Dorsolateral prefrontal cortex (tissue), 122 donors: ENCODE measurements at places on chromosomes 2 and 18. TPM values are rescaled to one million over a fixed set of nuclear protein-coding genes. Genes with fewer than 3 reads are reported as not detected.

Gene ZNF892
- total RNA-seq: 11.3 TPM

Gene PLEK
- total RNA-seq: 5.1 TPM

Gene SLC9A4
- 0.36 TPM for total RNA-seq

Gene CAD
- 33.6 TPM for total RNA-seq

Gene CCDC68
- total RNA-seq: 6.3 TPM

DNA sequence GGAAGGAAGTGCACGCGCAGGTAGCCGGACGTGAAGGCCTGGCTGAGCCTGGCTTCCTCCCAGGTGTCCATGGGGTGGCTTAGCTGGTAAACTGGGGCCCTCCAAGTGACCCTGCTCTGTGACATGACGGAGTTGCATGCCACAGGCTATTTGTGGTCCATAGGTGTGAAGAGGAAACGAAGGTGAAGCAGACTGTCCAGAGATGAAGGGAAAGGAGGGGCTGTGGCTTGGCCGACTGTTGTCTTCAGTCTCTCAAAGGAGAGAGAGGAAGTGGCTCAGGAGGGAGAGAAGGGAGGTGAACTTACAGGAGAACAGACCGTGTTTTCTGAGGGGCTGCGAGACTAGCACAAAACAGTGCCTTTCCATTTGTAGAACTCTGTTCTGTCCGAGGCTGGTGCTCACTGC is 19.3 kb downstream of the INPP5D start:
- DNase-seq: no peak

DNA sequence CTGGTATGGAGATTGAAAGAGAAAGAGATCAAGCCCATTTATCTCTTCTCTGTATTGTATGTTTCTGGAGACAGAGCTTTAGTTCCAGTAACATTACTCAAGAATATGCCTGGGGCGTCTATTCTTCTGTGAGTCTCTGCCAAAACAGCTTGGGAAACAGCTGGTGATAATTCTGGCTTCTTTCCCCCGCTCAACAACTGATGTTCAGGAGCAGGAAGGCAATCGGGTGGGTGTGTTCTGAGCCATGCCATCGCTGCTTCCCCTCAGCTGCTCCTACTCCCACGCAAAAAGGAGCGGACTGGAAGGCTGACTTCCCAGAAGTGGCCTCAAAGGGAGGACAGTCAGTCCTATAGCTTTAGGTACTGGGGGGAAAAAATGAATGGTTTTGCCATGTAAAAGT is 695.1 kb downstream of the PLCL1 start:
- DNase-seq: peak; percentile 52

DNA sequence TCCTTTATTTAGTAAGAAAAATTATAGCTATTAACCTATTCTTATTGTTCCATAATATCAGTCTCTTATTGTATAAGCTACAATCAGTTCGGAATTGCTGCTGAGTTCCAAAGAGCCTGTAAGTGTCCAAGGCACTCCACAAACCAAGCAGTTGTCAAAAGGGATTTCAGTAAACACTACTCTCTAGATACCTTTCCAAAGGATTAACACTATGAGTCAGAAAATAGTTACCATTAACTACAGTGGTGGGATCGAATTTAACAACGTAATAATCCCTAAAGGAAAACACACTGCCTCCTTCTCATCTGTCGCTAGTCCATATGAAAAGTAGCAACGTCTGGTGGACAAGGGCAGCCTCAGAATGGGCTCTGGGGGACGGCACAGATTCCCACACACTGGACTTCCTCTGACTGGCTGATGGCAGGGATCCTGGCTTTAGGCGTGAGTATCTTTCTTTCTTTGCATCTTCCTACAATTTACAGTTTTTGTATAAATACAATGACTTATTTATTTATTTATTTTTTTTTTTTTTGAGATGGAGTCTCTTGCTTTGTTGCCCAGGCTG is 8.8 kb downstream of the TGFBRAP1 start:
- DNase-seq: no peak

- DNase-seq: no peak
Observed at GRCh38 chr2:142095647-142096046, 35.2 kb downstream of the LRP1B start.

DNA sequence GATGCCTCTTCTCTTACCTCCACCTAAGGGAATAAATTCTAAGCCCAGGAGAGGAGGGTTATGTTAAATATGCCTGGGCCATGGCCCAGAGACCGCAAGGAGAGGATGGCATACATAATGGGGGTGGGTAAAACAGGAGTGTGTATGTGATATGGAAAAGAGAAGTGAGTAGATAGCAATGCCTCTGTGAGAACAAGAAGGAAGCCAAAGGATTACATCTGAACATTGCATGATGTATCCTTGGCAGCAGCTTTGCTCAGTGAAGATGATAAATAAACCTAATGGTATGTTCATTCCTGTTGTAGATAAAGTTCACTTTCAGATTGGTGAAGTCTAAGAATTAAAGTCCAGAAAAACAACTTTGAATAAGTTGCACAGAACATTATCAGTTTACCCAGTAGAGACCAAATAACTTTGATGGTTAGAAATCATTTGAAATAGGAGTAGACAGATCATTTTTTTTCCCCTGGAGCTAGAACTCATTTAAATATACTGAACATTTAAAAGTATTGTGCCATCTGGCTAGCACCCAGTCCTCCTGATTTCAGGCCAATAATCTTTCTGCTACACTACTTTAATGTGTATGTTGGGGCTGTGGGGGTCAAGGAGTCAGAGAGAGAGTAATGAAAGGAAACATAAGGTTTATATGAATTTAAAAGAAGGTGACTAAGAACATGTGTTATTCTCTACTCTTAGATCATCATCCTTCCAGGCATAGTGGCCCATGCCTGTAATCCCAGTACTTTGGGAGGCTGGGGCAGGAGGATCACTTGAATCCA is 231.7 kb downstream of the PARD3B start:
- no peak for DNase-seq

DNA sequence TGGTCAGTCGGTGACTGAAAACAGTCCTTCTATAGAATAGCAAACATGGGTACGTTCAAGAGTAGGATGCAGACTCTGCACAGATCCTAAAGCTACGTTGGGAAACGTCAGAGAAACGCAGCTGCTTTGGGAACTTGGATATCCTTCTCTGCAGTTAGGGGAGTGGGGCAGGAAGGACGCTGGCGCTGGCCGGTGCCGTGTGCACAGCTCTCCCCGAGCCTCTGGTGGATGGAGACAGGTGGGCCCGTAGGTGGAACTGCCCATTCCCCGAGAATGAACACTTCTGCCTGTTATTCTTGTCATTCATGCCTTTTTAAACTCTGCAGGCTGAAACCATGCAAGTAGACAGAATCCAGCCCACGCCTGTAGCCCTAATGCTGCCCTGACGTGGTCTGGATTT is 91.7 kb upstream of the MBOAT2 start:
- no peak for DNase-seq

DNA sequence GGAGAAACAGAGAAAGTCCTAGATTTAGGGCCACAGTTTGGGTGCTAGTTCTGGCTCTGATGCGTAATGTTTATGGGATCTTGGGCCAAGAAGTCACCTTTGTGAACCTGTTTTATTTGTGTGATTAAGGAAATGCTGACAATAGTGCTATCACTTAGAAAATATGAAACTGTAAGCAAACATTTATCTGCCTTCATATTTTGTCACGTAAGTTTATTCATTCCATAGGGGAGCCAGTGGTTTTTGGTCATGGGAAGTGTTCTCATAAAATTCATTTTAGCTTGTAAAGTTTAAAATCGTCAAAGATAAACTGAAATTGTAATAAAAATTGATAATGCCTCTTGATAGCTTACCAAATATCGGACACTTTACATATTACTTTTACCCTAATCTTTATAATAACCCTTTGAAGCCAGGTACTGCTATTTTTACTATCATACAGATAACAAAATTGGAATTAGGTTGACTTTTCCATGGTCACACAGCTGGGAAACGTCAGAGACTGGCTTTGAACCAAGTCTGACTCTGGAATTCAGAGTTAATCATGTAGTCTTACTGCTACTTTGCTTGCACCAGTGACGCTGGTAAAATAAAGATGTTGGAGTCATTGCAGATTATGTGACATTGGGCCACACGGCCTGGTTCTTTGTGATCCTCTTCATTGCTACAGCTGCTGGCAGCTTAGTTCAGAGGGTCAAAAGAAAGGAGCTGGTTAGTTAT is 99.7 kb downstream of the ICA1L start:
- no peak for DNase-seq

GRCh38 chr18:54280220-54280569 is 10.9 kb downstream of the POLI start:
- DNase-seq: no peak

DNA sequence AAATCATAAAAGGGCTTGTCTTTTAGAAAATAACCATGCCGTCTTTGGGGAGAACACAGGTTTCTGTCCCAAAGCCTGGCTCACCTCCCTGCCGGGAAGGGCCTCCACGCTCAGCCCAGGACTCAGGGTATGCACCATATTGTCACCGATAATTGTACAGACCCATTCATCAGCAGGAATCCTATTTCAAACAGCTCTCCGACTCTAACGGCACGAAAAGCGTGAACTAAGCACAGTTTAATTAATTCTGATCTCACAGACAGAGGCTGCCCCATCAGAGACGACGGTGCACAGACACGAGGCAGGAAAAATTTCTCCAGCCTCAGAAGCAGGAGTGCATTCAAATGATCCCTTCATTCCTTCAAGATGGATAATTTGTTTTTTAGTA is 276.2 kb downstream of the MYCN start:
- DNase-seq: no peak
